NCI-H1417 treated with DMSO at 0.1 percent for 48 hours (cell line): ENCODE measurements at places on chromosomes 1 and 21.

- no peak for DNase-seq
Observed at GRCh38 chr1:16082283-16083038, 9.0 kb upstream of the FAM131C start.

GRCh38 chr1:107804134-107804533, 160.8 kb downstream of the VAV3 start:
- no peak for DNase-seq

DNA sequence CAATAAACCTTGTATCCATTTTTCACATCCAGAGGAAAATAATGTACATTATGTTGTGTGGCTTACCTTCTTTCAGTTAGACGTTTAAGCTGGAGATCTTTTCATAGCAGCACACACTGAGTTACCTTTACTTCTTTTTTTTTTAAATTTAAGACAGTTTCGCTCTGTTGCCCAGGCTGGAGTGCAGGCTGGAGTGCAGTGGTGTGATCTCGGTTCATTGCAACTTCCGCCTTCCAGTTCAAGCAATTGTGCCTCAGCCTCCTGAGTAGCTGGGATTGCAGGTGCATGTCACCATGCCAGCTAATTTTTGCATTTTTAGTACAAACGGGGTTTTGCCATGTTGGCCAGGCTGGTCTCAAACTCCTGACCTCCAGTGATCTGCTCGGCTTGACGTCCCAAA, 7.4 kb upstream of the CAMTA1 start:
- DNase-seq: no peak

DNA sequence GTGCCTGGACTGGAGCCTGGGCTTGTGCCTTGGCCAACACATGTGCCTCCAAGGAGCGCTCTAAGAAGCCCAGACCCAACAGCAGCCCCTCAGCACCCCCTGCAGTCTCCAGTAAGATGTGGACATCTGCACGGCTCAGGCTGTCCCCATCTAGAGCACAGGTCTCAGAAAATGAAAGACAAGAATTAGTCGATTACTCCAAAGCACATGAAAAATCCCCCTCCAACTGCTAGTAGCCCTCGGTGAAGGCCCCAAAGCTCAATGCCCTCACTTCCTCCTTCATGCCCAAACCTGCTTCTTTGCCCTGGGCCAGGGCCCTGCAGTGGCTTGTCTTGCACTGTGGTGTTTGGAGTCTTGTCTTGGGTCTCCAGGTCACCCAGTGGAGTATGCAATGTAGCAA, 21.9 kb upstream of the ERO1B start:
- no peak for DNase-seq

- DNase-seq: no peak
Observed at GRCh38 chr1:214066190-214066589, 78.4 kb downstream of the PROX1 start.

- DNase-seq: no peak
Observed at GRCh38 chr1:62809788-62810187, 25.9 kb downstream of the ATG4C start.

DNA sequence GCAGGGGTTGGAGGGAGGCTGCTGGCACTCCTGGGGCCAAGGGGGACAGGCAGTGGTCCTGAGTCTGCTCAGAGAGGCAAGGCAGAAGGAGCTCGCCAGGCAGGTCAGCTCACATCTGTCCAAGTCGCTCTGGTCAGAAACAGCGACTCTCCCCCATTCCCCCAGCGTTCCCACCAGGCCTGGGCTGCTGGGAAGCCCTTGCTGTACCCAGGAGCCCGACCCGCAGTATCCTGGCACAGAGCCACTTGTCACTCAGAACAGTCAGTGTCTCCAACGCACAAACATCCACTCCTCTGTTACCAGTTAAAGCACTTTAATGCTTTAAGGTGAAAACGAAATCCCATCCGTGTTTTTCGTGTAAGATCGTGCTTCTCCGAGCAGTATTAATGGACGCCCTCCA, 16.6 kb upstream of the CCDC27 start:
- DNase-seq: no peak

- DNase-seq: no peak
Observed at GRCh38 chr1:172180501-172181285, 239.8 kb upstream of the C1orf105 start.

GRCh38 chr1:206098242-206098919, 18.8 kb downstream of the AVPR1B start:
- DNase-seq: no peak

- no peak for DNase-seq
Observed at GRCh38 chr1:150387200-150387599, 23.3 kb downstream of the RPRD2 start.

DNA sequence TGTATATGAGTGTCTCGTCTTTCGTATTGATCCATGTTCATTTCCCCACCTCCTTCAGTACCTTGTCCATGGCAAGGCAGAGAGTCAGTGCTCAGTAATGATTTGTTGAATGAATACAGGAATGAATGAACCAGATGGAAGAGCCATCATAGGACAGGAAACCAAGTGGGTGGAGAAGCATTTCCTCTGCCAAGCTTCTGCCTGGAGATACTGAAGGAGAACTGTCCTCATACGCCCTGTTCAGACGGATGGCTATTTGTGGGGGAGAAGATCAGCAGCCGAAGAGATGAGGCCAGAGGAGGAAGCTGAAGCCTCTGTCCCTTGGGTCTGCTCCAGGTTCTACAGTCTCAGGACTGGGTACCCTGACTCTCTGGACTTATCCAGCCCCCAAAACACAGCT, 5.8 kb downstream of the FAM43B start:
- no peak for DNase-seq

GRCh38 chr21:10273196-10273595, 248.2 kb upstream of the TPTE start:
- no peak for DNase-seq

GRCh38 chr1:246573491-246573890, 7.2 kb downstream of the CNST start:
- DNase-seq: no peak

GRCh38 chr1:9766759-9767442, 56.9 kb downstream of the CLSTN1 start:
- DNase-seq: no peak

DNA sequence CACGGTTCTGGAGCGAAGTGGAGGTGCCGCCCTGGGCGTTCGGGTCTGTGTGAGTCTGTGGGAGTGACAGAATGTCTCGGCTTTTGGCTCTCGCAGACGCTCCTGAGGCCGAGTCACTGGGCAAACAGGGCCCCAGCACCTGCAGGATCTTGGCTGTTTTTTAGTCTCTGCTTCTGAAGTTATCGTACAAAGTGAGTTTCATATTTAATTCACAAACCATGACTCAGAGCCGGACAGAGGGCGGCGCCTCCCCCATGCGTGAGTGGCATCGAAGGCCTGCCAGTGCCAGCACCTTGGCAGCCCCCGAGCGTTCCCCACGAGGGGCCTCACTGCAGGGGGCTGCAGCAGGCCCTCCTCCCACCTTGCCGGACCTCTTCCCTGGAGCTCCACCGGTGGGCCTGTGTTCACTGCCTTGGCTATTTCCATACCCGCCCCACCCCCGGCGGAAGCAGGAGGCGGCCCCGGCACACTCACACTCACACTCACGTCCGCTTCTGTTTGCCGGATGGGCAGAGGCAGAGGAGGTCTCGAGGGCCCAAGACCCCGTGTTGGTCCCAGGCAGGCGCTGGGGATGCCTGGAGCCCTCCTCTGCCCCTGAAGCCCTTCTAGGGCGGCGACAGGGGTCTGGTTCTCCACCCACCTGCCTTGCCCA, 56.3 kb downstream of the MORN1 start:
- no peak for DNase-seq

DNA sequence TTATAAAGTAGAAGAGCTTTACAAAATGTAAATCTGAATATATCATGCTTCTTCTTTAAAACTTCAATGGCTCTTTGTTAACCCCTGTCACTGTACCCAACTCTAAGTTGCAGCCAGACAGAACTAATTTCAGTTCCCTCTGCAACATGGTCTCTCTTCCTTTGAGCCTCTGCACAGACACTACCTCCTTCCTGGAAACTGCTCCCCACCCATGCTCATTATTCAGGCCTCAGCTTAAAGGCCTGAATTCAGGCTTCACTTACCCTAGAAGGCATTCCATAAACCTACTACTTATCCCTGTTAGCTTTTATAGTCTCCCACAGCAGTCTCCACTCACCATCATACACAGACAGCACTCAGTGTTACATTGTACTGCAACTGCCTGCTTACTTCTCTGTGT, 2.6 kb upstream of the EEIG2 start:
- DNase-seq: no peak

- no peak for DNase-seq
Observed at GRCh38 chr1:205704903-205705302, 24.6 kb upstream of the SLC45A3 start.

DNA sequence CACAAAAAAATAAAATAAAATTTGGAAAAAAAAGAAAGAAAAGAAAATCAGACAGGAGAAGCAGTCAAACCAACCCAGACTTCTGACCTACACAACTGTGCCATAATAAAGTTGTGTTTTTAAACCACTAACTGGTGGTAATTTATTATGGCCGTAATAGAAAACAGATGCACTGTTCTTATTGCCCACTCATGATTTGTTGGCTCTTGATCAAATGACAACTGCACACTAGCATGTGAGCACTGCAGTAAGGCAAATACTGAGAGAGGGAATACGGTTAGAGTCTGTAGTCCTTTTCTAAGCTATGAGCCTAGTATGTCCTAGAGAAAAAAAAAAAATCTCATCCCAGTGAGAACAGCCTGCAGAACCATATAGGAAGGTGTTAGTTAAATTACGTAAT, 61.2 kb upstream of the TNR start:
- DNase-seq: no peak

DNA sequence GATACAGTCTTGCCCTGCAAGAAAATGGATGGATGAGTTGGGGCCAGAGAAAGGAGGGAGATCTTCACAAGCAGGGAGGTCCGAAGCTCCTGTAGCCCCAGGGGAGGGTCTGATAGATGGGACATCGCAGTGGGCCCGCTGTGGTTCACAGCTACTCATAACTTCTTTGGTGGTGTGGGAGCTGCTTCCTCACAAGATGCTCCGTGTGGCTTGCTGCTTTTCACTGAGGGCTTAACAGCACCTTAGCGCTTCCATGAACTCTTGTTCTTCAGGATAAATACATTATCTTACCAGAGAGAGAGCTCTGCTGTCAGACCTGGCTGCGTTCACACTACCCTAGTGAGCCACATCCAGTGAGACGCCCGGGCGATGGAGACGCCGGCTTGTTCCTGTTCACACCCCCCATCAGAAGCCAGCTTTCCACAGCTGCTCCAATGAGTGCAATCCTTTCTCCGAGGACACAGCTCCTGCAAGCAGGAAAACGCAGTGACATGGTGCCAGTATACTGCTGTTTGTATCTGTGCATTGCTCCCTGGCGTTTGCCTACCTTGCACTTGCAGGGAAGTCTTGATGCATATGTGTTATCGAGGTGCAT, 599.8 kb downstream of the AJAP1 start:
- DNase-seq: no peak

GRCh38 chr1:197955486-197956394, 38.6 kb downstream of the LHX9 start:
- DNase-seq: no peak

DNA sequence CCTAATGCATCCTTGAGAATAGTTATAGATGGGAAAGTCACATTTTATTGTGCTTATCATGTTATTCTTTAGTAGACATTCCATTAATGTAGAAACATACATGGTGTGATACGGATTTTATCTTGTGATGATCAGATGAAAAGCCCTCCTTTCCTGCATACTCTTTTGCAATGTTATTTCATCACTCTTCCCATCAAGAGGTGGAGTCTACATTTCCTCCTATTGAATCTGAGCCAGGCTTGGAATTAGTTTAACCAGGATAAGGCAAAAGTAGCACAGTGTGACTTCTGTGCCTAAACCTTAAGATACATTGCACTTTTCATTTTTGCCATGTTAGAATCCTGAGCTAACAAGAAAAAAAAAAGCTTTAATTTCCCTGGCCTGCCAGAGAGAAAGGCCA, 393.7 kb upstream of the ST6GALNAC5 start:
- no peak for DNase-seq

- DNase-seq: no peak
Observed at GRCh38 chr1:204670152-204670927, 15.2 kb downstream of the LRRN2 start.

GRCh38 chr1:9289711-9290485, 2.8 kb upstream of the SPSB1 start:
- DNase-seq: no peak

DNA sequence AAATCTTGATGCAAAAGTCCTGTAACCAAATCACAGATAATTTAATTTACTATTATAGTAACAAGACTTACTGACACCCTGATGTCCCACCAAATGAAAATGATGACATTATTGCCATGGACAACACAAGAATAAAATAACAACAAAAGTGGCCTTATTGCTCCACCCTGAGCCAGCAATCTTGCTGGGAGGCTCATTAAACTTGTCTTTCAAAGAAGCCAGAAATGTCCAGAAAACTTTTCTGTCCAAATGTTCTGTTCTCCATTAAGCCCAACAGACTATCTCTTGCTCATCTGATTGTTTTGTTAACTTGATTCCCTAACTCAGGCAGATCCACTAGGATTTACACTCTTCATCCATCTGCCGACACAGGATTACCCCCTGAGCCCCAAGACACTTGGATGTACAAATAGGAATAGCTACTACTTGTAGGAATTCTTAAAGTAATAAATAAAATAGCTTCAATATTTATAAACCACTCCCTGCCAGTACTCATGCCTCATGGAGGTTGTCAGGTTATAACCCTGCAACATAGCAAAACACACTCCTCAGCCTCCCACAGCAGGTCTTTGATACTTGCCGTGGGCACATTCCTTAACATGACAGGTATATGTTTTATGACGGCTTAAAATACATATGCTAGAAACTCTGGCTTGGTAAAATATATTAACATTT, 84.9 kb downstream of the PTPN14 start:
- no peak for DNase-seq
